ENCODE measurements at places on chromosomes 3 and 15.
A peak's percentile ranks its signal among the peaks of the same experiment; 100 is the strongest.

DNA sequence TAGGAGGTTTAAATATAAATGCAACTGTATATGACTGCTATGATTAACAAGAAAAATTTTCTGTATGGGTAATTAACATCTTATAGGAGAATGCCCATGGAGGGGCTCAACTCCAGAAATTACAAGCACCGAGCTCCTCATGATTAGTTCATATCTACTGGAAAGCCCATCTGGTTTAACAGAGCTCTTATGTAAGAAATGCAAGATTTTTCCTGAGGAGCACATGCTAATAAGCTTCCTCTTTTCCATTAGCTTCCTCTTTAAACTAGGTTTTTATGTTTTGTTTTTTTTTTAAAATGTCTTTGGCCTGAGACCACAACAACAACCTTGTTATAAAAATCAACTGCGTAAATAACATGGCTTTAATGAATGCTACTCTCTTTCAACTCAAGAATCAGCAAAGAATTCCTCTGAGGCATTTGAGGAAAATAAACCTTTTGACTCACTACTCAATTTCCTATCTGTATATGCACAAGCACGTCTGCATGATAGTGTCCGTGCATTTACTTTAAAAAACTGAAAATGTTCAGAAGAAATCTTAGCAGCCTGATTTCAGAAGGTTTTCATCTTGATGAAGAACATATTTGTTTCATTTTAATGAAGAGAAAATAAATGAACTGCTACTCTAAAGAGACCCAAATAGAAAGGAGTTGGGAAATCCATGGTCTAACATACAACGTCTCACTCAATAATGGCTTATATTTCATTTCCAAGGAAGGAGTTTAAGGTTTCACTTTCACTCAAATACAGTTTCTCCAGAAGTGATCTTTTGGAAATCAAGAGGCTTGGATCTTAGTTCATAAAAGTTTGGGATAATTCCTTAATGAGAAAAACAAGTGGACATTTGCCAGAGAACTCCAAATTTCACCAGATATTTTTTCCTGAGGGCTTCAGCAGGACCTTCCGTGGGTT is 180.8 kb downstream of the KCNAB1 start:
- no peak for DNase-seq

GRCh38 chr3:119437691-119438258 is 25.6 kb downstream of the TMEM39A start:
- DNase-seq: no peak

DNA sequence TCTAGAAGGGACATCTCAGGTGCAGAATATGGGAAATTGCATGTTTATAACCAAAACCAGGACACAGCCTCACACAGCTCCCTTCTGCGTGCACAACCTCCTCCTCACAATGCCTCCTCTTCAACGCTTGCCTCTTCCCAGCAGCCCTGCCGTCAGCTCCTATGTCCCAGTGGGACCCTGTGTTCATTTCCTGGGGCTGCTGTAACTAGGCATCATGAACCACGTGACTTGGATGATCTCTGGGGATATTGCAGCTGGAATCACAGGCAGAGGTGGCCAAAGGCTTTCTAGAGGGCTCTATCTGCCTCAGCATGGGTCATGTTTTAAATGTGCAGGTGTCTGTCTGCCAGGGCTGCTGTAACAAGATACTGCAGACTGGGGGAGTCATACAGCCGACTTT is 375.3 kb downstream of the OCA2 start:
- DNase-seq: peak; percentile 76

GRCh38 chr3:177379045-177379444 is 181.8 kb upstream of the TBL1XR1 start:
- DNase-seq: no peak

GRCh38 chr3:132325103-132325606 is 7.9 kb downstream of the ACP3 start:
- DNase-seq: no peak

GRCh38 chr3:196321162-196321561 is 3.1 kb upstream of the DYNLT2B start:
- no peak for DNase-seq

Data from NCI-H1092 treated with DMSO at 0.1 percent for 48 hours (cell line).